ENCODE measurements at places on chromosomes 1 and 21.

- no peak for DNase-seq
Measured at GRCh38 chr1:233140974-233141373, 154.6 kb downstream of the PCNX2 start.

GRCh38 chr1:35406103-35406502 lies 137.6 kb downstream of the ZMYM4 start:
- DNase-seq = no peak

DNA sequence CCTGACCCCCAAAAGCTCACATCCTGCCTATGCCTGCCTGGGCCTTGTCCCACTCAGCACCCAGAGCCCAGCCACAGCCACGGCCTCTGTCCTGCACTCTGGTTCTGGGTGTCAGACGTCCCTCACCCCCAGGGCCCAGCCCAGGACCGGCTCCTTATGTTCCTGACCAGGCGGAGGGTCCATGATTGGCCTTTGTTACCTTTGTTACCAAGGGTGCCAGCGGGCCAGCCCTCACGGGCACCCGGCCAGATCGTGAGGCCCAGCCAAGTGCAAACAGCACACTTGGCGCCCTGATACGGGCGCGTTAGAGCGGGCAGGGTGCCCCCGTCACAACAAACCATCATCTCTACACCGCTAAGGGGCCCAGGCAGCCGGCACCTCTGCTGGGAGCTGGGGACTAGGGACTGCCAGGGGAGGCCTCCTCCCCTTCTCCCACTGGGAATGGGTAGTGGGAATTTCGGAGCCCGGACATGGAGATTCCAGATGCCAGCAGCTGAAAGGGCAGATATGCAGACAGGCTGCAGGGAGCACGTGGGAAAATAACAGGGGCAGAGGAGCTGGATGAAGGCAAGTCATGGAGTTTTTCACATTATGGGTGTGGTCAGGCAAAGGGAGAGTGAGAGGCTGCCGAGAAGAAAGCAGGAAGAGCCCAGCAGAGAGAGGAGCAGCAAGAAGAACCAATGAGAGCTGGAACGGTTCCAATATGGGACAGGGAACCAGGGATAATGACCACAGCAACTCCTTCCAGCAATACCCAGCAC lies 22.1 kb downstream of the HSPG2 start:
- no peak for DNase-seq

GRCh38 chr1:68497358-68497698 lies 446 bp upstream of the DEPDC1 start:
- DNase-seq = no peak

GRCh38 chr1:167799747-167800146 lies 78.0 kb downstream of the MPZL1 start:
- DNase-seq = no peak
